Activated CD4-positive, alpha-beta T cell treated with anti-CD3 and anti-CD28 coated beads, Interleukin-2, Interleukin-4, amounts not matched to agents 100 ng/mL and 50 ng/mL, durations not matched to agents 16 hours and 8 hours (primary cell): ENCODE measurements at places on chromosomes 3 and 15.

- no peak for DNase-seq
Measured at GRCh38 chr3:187293516-187294430, 2.2 kb upstream of the MASP1 start.

DNA sequence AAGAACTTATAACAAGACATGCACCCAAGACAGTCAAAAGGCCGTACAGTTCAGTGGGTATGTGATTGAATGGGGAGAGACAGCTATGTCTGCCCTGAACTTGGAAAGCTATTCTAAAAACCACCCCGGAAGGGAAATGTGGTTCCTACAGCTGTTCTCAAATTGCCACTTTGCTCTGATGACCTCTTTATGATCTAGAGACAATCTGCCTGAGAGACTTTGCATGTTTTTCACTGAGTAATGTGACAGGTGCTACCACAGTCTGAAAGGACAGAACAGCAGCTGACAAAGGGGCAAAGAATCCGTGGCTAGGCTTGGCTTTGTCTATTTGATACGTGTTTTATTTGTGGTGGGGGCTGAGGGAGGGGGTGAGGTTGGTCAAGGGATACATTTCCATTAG lies 148.3 kb upstream of the NPHP3 start:
- no peak for DNase-seq

GRCh38 chr3:39141171-39141995 lies 12.0 kb downstream of the CSRNP1 start:
- DNase-seq = no peak

DNA sequence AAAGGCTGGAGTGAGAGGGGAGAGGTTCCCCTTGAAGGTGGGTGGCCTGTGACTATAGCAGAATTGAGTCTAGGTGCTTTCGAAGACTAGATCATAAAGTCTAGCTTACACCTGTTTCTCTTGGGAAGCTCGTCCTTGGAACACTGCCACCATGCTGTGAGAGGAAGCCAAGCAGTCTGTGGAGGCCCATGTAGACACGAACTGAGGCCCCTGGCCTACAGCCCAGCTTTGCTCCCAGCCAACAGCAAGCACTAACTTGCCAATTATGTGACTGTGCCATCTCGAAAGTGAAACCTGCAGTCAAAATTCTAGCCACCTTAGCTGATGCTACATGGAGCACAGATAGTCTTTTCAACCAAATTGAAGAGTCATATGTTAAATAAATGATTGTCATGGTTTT lies 190.5 kb upstream of the NECTIN3 start:
- DNase-seq = peak; percentile 9

- DNase-seq = no peak
Measured at GRCh38 chr3:33962396-33962795, 164.0 kb downstream of the PDCD6IP start.

DNA sequence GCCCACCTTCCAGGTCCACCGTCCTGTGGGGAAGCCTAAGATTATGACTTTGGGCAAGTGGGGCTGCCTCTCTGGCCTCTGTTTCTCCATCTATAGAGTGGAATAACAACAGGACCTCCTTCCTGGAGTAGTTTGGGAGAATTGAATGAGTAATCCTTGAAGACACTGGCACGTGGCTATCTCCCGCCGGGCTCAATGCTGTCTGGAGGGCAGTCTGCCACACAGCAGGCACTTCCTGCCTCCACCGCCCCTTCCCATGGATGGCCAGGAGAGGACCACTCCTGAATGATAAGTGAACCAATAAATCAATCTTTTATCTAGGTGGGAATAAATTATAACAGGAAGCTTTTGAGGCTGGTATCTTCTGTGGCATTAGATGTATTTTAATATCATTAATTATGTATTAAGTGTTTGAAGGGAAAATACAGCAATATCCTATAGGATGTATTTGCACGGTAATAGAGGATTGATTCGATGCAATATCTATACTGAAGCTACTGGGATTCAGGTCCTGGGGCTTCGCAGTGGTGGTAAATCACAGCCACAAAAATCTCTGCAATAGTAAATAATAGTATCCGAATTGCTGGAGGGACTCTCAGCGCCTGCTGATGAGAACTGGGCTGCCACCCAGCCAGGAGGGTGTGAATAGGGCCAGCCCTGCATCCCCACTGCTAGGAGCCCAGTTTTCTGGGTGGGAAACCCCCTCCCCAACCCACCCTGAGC lies 15.9 kb downstream of the MEGF11 start:
- no peak for DNase-seq

GRCh38 chr15:32936283-32936918 lies 218.6 kb downstream of the GREM1 start:
- DNase-seq = no peak

GRCh38 chr15:51266656-51267050 lies 71.7 kb downstream of the CYP19A1 start:
- no peak for DNase-seq

GRCh38 chr3:81788610-81789009 lies 27.2 kb upstream of the GBE1 start:
- no peak for DNase-seq

DNA sequence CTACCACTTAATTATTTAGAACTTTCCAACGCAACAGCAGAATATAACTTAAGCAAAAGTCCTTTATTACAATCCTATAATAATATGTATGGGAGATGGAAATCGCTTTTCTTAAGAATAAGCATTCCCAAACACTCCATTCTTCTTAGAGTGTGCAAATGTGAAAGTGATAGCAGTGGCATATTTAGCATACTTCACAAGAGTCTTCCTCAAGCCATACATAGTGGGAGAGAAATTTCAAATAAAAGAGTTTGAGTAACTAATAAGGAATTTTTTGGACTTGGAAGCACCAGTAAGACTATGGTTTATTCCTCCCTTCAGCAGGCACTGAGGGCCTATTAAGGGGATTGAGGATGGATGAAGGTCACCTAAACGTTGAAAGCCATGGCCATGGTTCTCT lies 22.1 kb upstream of the BNC1 start:
- DNase-seq = no peak

- no peak for DNase-seq
Measured at GRCh38 chr3:146896711-146897110, 291.6 kb upstream of the PLSCR5 start.

DNA sequence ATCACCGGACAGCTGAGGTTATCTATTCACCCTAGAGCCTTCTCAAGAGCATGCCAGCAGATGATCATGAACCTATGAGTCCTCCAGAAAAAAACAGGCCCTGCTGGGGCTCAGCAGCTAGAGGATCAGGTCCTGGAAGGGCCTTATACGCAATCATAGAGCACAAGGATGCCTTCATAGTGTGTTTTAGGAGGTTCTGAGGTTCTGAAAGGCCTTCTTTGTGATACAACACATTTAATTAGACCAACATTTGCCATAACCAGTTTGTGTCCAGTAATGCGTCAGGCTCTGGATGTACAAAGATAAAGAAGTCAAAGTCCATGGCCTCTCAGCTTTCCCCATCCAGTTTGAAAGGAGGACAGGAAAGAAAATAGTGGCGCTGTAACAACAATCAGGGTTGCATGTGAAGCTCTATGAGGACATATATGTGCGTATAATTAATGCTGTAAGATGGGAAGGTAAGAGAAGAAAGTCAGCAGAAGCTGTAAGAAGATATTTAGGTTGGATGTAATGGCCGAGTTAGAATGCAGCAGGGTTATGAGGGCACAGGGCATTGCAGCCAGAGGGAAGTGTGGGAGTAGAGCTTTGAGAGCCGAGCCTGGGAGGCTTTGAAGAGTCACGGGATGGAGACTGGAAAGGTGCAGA lies 302.6 kb upstream of the TBL1XR1 start:
- no peak for DNase-seq

DNA sequence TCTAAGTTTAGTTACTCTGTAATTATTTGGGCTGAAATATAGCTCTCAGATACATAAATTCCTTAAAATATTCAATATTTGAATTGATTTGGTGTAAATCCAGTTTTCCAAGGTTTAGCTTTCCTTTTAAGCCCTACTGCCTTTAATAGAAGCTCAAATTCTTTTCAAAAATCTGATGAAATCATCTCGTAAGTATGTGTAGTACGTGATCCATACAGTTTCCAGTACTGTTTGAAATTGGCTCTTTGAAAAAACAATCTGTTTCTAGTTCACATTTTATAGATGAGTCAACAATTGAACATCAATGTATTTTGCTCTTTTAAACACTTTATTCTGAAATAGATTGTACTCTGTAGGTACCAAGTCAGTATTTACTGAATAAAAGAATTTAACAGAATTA lies 84.2 kb downstream of the LRRC49 start:
- DNase-seq = no peak

DNA sequence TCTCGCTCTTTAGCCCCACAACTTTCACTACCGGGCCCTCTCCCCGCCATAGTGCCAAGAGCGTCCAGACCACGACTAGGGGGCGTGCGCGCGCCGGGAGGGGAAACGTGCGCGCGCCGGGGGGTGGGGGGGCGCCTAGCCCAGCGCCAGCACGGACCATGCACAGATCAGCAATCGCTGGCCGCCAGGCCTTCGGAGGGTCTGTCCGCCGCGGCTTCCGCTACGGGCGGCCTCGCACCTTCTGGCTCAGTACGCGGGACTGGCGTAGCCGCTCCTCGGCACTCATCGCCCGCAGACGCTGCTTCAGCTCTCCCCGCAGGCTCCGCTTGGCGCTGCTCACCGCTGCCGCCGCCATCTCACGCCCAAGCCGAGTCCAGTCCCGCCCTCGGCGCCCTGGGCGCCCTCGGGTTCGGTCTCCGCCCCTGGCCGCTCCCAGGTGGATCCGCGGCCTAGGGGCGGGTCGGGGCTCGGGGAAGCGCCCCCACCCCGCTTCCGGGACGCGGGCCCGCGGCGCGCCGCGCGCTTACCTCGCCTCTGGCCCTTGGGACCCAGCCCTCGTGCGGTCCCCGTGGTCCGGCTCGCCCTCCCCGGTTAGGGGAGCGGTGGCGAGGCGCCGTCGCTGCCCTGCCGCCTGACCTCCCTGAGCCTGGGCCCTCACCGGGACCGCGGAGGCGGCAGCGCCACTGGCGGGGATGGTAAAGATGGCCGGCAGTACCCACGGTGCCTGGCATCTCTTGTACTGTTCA lies at the start of gene MTHFS:
TSS of gene MTHFS (minus strand) at position 381 of the 746 bp plus-strand sequence. CDS start at position 355, 26 bp downstream.
- peak; percentile 76 for DNase-seq

DNA sequence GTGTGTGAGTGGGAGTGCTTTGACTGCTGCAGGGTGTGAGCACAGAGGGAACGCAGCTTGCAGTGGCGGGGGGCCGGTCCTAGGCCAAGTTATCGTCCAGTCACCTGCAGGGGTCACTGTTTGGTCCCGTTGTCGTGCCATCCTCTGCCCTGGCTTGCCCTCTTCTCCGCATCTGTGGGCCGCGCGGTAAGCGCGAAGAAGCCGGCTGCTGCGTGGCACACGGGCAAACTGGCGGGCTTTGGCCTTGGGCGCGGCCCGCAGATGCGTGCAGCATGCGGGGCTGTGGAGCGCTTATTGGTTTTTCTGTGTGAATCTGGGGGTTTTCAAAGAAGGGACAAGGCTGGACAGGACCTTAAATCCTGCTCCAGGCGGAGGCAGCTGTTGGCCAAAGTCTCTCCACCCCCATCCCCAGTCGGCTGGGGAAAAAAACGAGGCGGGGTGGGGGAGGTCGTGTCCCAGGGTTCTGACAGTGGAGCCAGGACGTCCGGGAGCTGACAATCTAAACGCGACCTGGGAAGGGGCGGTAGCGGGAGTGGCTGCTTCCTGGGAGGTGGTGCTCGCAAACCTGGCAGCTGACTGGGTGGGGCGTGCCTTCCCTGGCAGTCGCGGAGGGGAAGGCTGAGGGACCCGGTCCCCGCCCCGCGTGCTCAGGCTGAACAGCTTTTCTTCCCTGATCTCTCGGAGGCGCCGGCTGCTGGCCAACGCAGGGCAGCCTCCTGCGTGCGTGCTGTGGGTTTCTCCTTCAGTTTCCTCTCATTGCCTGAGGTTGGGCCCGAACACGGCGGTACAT lies 39.7 kb upstream of the VEPH1 start:
- DNase-seq = no peak

DNA sequence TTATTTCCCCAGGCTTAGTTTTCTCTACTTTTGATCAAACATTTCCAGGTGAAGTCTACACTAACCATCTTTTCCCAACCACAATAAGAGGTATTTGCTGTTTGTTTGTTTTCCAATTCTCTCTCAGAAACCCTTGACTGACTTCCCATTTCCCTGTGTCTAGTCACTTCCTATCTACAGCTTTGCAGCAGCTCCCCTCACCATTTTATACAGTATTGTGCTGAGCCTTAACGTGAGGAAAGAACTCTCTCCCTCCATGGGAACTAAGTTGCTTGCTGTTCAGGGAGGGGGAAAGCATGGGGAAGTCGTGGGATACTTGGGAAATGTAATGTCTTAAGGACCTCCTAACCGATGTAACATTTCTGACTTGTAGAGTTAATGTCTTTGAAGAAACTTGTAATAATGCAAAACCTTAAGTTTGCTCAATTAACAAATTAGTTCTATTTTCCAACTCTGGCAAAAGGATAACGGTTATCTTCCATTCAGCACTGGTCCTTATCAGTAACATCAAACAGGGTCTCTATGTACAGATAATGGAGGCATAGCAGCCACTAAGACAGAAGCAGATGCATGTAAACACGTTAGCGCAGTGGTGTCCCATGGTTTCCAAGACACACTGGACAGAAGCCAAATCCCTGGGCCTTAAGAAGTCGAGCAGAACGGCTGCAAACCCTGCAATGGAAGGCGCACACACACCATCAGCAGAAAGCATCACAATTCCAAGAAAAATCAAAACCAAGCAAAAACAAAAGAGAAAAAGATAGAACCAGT lies 39.7 kb downstream of the NPTN start:
- no peak for DNase-seq

GRCh38 chr3:153783741-153784480 lies 337.3 kb upstream of the ARHGEF26 start:
- DNase-seq = no peak

DNA sequence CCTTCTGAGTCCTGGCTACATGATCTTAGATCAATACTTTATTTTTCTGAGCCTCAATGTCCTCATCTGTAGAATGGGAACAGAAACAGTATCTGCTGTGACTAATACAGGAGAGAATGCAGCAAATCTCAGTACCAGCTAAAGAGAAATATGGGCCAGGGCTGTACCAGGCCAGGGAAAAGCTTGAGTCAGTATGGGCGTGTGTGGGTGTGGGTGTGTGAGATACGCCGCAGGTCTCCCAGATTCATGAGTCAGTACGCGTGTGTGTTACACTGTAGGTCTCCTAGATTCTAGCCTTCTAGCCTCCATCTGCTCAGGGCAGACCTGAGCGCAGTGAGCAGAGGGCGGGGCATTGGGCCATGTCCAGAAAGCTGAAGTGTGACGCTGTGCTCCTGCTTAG lies 15.2 kb downstream of the GNAI2 start:
- DNase-seq = peak; percentile 36

DNA sequence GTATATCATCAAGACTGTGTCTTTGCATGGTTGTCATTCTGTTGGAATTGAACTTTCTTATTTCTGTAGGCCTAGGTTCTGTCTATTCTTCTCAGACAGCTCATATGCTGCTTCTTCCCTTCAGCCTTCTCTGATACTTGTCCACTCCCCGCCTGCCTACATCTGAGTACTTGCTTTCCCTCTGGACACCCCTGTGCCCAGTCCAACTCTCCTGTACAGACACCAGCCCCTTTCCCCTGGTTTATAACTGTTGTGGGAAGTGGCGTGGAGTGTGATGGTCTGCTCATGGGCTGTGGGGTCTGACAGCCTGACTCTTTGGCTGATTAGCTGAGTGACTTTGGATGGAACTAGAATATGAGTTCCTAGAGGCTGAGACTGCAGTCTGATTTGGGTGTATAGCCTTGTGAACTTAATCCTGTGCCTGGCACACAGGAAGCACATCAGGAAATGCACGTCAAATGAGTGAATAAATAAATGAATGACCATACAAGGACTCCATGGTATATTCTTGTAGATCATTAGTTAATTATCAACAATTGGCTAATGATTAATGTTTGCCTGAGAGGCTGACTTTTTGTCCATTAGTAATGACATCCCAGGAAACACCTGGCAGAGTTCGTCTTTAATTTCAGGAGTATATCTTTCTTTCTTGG lies 11.8 kb downstream of the CACNA1D start:
- no peak for DNase-seq
